ENCODE measurements at places on chromosomes 6 and 20. TPM values are rescaled to one million over a fixed set of nuclear protein-coding genes. Genes with fewer than 3 reads are reported as not detected.

DNA sequence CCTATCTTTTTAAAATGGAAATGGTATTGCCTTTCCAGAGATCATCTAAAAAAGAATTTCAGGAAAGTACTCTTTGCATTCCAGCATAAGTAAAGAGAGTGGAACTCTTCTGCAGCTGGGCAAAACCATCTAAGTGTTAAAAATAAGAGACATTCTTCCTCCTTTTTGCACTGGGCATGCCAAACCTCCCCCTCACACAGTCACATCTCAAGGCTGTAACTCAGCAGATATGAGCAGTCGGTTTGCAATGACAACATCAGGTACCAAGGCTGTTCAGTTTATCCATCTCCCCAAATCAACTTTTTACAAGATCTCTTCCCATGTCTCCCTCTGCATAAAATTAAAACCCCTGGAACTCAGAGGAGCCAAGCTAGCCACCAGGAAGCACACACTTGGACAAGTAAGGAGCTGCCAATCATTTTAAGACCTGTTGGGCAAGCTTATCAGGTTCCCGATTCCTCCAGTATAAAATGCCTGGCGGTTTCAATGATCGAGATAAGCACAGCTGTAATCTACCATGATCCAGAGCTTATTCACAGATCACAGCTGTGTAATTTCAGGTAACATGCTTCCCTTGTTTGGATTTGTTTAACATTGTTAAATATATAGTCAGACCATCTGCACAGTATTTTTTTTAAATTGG is 23.2 kb downstream of the ID4 start:
- no peaks in the 10 kb centered on the region for H3K4me1 ChIP-seq
- H3K36me3 ChIP-seq, result no peaks in the 10 kb centered on the region
- no peak overlapping the region for H3K27ac ChIP-seq
- no peaks in the 10 kb centered on the region for H3K27me3 ChIP-seq
- no peak for DNase-seq

DNA sequence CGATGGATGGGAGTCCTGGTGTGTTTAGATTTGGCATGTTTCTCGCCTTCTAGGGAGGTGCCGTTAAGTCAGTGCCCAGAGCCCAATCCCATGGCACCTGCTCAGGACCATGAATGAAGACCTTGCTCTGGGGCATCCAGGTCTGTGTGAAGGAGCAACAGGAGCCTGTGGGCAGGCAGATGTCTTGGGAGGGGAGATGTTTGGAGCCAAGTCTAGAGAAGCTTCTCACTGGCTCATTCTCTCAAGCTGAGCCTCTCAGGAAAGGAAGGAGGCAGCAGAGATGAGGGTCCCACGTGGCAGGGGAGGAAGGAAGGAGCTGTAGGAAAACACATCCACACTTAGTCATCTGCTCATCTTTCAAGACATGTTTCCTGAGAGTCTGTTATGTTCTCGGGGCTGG is 9.5 kb upstream of the SIRPB1 start:
- no peak overlapping the region for H3K4me3 ChIP-seq
- no peak for DNase-seq
- H3K27ac ChIP-seq, result no peak overlapping the region
- H3K36me3 ChIP-seq, result no peaks in the 10 kb centered on the region
- H3K4me1 ChIP-seq, result peaks cover 12% of the 10 kb centered on the region
- H3K27me3 ChIP-seq, result no peaks in the 10 kb centered on the region

Gene TTLL9
- 0.21 TPM for total RNA-seq

GRCh38 chr6:101477436-101477835 is 83.9 kb downstream of the GRIK2 start:
- no peaks in the 10 kb centered on the region for H3K27me3 ChIP-seq
- H3K36me3 ChIP-seq, result no peaks in the 10 kb centered on the region
- H3K27ac ChIP-seq, result no peak overlapping the region
- no peak for DNase-seq
- no peaks in the 10 kb centered on the region for H3K4me1 ChIP-seq
